ENCODE measurements at places on chromosomes 3 and 15.

- peak; percentile 86 for DNase-seq
These were observed 31.1 kb downstream of the UMPS start for GRCh38 chr3:124761250-124761796.

- DNase-seq = no peak
These were observed 172.8 kb downstream of the KCNMB2 start for GRCh38 chr3:178709051-178709450.

- no peak for DNase-seq
These were observed 10.8 kb downstream of the GLYCTK start for GRCh38 chr3:52298149-52299098.

GRCh38 chr3:138359148-138359918 is 11.0 kb downstream of the MRAS start:
- no peak for DNase-seq

DNA sequence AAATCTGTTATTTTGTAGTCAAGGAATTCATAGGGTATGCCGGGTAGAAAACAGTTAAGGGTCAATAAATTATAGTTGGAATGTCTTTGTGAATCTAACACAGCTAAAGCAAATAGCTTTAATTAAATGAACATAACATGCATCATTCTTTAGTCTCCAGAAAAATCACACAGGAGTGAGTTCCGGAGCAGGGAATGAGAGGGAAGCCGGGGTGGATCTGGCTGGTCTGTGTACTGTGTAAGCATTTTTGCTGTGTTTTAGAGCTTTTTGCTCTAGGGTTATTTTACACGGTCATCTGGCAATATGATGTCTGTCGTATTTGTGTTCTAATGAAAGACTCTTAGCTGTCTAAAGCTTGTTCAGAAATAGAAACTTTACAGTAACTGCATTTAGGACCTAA is 57.5 kb downstream of the MED12L start:
- DNase-seq = no peak

- DNase-seq = no peak
These were observed 19.1 kb upstream of the XIRP1 start for GRCh38 chr3:39211332-39212130.

DNA sequence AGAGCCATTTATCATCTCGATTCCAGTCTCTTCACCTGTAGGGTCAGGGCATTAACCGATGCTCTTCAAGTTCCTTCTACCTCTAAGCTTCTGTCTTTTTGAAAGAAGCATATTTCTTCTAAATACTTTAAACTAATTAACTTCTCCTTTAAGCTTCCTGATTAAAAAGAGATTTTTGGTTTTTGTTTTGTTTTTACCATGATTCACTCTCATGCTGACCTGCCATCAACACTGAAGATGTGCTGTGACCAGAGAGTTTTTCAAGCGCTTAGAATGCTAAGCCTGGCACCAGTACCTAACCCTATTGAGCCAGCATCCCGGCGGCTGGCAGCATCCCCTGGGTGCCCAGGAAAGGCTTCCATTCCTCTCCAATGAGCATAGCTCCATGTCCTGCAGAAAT is 89.3 kb downstream of the FOXP1 start:
- no peak for DNase-seq

DNA sequence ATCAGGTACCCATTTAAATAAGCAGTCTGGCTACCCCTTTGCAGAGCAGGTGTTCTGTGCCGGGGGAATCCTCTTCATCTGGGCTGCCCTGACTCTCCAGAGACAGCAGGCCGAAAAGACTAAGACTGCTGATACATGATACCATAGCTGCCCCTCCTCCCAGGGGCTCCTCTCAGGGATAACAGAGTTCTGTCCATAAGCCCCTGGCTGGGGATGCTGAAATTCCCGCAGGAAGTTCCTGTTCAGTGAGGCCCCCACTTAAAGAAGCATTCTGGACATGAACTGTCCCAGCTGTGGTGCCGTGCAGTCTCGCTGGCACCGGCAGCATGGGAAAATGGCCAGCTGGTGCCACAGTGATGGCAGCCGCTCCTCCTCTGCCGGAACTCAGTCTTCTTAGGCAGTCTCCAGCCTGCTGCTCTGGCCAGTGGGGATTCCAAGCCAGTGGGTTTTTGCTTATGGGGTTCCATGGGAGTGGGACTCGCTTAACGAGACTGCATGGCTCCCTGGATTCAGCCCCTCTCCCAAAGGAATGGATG is 1026.2 kb downstream of the NAALADL2 start:
- DNase-seq = no peak

GRCh38 chr3:23312866-23313265 is 109.7 kb downstream of the UBE2E2 start:
- no peak for DNase-seq

DNA sequence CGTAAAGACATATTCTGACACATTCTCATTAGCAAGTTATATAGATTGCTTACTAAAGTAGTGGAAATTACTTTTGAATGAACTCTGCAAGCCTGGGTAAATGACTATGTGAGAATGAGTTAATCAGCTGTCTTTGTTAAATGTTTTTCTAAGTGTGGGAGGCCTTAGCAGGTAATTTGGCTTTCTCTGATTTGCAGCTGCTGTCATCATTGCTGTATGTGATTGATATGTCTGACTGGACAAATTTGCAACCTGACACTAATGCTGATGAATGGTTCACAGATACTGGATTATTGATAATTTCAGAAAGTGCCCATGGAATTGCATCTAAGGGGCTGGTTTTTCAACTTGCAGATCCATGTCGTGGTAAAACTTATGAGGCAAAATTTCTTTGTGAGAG is 372.2 kb upstream of the SGO1 start:
- DNase-seq = no peak
